H7 (cell line): ENCODE measurements at places on chromosomes 3 and 15. TPM values are rescaled to one million over a fixed set of nuclear protein-coding genes. Genes with fewer than 3 reads are reported as not detected.

GRCh38 chr3:10319804-10320203 lies 1.1 kb downstream of the SEC13 start:
- DNase-seq = no peak

GRCh38 chr3:52313774-52314188 lies 2.3 kb upstream of the DNAH1 start:
- DNase-seq = no peak

DNA sequence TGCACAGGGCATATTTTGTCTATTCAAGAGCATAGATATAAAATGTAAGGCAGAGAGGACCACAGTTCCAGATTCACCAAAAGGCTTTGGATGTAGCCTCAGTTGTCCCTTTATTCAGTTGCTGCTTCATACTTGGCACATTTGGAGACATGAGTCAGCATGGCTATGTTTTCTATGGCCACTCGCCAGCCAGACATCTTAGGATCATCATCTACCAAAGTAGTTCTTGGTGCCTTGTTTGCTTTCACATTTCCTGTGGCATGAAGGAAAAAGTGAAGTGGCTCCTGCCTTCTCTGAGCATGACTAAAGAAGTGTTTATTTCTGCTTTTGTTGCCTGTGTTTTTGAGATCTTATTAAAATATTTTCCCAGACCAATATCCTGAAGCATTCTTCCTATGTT lies 7.2 kb downstream of the SUSD5 start:
- DNase-seq = no peak

BSN gene
- total RNA-seq = 0.52 and 1.1 TPM in 2 replicates

SAXO2 gene
- total RNA-seq = 1.1 and 8.6 TPM in 2 replicates

SLC9C1 gene
- total RNA-seq = 0.38 and 0.41 TPM in 2 replicates

CNTN4 gene
- 1.00 and 2.3 TPM in 2 replicates for total RNA-seq

- DNase-seq = no peak
These were observed 128.0 kb downstream of the ATP8B4 start for GRCh38 chr15:49990835-49991545.

TRIM42 gene
- not detected in 2 replicates for total RNA-seq

GRCh38 chr3:59326246-59327024 lies 276.6 kb upstream of the CFAP20DC start:
- DNase-seq = peak; percentile 19

HRH1 gene
- total RNA-seq = not detected in 2 replicates

OR5AC2 gene
- total RNA-seq = not detected in 2 replicates
